ENCODE measurements at places on chromosomes 11 and 22.

- DNase-seq: no peak
Measured at GRCh38 chr11:18657673-18658072, 23.5 kb upstream of the SPTY2D1 start.

DNA sequence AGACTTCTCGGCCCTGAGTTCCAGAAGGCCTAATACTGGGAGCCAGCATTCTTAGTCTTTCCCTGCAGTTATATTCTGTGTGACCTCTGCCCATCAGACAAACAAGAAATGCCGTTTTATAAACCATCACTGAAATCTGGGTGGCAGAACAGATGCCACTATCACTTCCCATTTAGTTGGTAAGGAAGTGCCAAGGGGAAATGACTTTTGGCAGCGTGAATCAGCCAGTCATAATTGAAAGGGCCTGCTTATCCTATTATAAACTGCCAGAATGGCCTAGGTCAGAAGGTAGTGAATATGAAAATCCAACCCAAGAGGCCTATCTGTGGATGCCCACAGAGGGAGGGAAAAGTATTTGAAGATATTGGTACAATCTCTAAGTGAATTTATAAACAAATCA, 646.8 kb upstream of the CCDC90B start:
- no peak for DNase-seq

GRCh38 chr11:123233280-123233974, 38.4 kb upstream of the CLMP start:
- DNase-seq: no peak

DNA sequence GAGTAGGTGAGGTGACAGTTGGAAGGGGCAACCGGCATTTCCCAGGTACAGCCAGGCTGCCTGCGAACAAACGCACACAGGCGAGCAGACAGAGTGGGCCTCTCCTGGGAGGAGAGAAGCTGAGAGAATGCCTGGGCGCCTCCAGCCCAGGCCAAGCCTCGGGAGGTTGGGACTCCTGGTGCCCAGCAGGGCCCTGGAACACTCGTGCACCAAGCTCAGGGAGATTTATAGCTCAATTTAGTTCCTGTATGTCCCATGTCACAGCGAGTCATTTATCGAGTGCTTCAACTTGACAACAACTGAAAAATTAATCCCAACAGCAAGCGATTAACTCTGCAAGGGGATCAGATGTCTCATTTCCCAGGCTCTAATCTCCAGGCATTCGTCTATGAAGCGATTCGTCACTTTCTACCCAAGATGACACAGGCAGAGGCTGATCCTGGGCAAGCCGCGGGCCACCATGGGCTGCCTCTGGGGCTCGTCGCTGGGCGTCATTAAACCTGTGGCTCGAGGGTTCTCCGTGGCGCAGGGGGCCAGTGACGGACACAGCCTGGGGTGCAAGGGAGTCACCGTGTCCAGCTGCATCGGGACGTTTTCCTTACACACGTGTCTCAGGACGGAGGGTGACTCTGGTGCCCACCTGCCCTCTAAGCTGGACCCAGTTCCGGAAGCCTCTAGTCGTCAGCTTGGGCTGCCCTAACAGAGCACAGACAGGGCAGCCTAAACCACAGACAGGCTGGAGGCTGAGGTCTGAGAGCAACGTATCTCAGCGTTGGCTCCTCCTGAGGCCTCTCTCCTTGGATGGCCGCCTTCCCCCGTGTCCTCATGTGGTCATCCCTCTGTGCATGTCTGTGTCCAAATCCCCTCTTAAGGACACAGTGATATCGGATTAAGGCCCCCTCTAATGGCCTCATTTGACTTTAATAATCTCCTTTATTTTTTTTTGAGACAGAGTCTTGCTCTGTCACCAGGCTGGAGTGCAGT, 154.1 kb downstream of the CTTN start:
- DNase-seq: no peak
